Stimulated activated CD4-positive, alpha-beta T cell treated with anti-CD3 and anti-CD28 coated beads, Interleukin-2, amount 100 ng/mL, for 4 hours (primary cell): ENCODE measurements at places on chromosomes 2 and 18.

GRCh38 chr2:47079515-47080412 is 75.3 kb downstream of the STPG4 start:
- no peak for DNase-seq

DNA sequence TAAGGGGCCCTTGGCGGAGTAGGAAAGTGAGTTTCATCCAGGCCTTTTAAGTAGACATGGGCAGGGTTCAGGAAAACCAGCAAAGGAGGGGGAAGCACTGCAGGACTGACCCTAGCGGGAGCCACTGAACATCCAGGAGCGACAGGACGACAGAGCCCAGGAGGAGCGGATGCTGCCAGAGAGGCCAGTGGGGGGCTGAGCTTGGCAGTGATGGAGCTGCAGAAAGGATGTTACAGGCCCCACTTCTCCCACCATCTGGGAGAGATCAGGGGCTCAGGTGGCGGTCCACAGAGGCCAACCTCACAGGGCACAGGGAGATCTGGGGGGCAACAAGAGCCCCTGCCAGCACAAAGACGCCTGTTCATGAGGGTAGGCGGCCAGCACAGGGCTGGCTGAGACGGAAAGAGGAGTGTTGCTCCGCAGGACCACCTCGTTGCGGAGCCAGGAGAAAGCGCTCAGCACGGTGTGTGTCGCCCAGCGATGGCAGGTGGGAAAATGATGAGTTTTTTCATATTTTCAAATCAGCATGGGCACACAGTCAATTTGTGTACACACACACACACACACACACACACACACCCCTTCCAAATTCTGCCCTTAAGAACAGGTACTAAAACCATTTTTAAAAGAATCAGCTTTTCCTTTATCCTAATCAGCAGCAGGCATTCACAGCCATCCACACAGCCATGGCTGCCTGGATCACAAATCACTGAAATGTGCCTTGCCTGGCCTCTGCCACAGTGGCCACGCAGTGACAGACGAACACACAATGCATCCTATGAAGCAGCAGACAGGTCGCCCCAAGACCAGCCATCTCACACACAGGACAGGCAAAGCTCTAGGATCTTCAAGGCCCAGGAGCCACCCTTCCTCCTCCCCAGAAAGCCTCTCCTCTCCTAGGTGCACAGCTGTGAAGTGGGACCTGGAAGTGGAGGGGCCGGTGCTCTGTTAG is 63.2 kb downstream of the NDUFA10 start:
- DNase-seq: no peak

- no peak for DNase-seq
Measured at GRCh38 chr18:51645607-51646006, 448.1 kb upstream of the MEX3C start.

- no peak for DNase-seq
Measured at GRCh38 chr18:38747153-38747552, 1181.6 kb upstream of the CELF4 start.

GRCh38 chr2:128444121-128444771 is 125.6 kb upstream of the HS6ST1 start:
- no peak for DNase-seq

- no peak for DNase-seq
Measured at GRCh38 chr2:133400411-133400810, 167.9 kb downstream of the NCKAP5 start.

GRCh38 chr2:175039490-175039889 is 34.3 kb upstream of the CHN1 start:
- DNase-seq: no peak

DNA sequence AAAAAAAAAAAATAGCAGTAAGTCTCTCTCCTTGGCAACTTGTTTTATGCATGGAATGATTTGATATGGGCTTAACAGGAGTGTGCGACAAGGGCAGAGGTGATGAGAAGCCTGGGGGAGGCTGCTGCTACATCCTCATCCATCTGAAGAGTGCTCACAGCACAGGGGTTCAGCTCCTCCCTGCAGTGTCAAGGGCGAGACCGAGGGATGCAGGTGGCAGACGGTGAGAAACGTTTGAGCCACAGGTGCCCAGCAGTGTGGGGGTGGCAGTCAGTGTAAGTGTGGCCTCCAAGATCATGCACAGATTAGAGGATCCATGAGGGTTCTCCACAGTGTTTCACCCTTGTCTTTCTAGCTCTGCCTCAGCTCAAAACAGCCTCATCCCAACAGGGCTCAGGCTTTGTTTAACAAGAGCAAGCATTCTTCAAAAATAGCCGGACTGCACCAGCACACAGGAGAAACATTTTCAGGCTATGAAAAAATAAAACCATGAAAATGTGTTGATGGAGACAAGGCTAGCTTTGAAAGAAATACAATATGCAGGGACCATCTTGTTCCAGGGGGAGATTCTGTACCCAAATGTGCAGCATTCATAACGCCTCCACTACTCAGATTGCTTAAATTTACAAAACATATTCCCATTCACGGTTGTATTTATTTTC is 324.5 kb upstream of the MYT1L start:
- no peak for DNase-seq

- DNase-seq: no peak
Measured at GRCh38 chr2:51350100-51350499, 318.2 kb upstream of the NRXN1 start.

GRCh38 chr2:101328474-101329007 is 20.0 kb upstream of the RNF149 start:
- DNase-seq: no peak

DNA sequence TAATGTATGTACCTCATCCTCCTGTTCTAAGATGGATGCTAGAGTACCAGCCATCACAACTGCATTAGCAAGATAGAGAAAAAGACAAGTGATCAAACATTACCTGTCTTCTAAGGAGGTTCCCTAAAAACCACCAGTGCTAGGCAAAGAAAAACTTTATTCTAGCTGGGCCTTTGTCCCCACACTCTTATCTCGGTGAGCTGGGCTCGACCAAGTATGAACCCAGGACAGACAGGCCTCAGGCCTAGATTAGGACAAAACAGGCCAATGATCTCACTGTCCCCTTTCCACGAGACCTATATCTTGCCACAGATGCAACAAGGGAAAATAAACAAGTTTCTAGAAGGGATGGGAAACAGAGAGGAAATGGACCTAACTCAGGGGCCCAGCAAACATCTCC is 127.6 kb upstream of the PKDCC start:
- DNase-seq: no peak

DNA sequence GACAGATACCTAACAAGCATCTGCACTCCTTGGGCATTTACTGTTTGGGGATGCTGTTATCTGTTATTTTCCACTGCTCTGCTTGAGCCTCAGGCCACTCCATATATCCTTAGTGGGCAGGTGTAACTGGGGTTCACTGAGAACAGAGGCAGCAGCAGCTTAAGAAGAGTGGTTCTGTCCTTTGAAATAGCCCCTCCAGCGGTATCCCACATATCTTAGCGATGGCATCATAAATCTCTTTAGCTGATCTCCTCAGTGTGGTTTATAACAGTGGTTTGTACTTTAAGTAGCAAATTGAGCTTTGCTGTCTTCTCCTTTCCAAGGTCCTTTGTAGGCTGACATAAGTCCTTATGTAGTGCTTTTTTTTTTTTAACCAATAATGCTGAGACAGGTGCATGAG is 79.7 kb upstream of the RPRM start:
- no peak for DNase-seq

- no peak for DNase-seq
Measured at GRCh38 chr2:121210691-121211090, 74.3 kb downstream of the TFCP2L1 start.

DNA sequence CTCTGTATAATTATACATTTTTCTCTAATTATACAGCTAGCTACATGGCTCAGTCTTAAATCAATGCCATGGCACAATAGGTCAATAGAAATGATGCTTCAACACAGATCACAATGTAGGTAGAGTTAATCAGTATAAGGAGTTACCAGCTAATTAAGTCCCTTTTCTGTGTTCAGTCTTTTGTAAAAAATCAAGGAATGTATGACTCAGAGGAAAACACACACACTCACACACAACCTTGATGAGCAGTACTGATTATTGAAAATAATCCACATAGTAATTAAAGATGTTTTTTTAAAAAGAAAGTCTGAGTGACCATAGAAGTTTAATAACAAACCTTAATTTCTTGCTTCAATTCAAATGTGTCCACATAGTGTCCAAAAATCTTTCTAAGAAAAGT is 691.3 kb downstream of the LRP1B start:
- DNase-seq: no peak

- DNase-seq: no peak
Measured at GRCh38 chr2:111201214-111201613, 80.5 kb downstream of the BCL2L11 start.

DNA sequence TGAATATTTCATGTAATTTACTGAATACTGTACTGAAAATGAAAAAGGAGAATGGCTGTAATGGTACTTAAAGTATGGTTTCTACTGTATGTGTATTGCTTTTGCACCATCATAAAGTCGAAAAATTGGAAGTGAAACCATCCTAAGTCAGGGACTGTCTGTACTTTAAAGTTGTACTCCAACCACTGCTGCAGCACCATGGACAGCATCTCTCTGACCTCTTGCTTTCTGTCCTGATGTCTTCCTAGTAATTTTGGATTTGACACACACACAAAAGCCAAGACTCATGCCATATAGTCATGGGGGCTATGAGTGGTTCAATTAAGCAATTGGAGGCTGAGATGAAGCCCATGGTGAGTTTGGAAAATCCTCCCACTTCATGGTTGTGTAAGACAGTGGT is 256.3 kb upstream of the PKDCC start:
- no peak for DNase-seq

GRCh38 chr2:27356056-27356381 is 545 bp downstream of the GTF3C2 start:
- DNase-seq: no peak

- DNase-seq: no peak
Measured at GRCh38 chr2:139613264-139613663, 833.1 kb upstream of the NXPH2 start.

DNA sequence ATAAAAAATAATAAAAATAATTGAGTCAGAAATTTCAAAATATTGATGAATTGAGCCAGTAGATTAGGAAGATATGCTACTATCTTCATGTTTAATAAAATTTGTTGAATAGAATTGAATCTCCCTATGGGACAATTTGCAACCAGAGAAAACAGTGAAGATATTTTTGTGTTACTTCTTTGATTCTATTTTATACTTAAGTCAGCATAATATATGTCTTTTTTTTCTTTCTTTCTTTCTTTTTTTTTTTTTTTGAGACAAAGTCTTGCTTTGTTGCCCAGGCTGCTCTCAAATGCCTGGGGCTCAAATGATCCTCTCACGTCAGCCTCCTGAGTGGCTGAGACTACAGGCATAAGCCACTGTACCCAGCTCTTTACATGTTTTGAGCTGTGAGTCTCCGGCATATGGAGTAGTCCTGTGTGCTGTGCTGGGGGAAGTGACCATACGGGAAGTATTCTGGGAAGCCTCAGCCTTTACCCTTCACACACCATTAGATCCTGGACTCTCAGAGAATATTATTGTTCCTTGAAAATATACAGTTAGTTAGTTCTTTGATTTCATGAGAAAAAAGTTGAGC is 13.8 kb upstream of the IAH1 start:
- no peak for DNase-seq

GRCh38 chr2:217667512-217667911 is 335.3 kb downstream of the TNS1 start:
- DNase-seq: no peak

DNA sequence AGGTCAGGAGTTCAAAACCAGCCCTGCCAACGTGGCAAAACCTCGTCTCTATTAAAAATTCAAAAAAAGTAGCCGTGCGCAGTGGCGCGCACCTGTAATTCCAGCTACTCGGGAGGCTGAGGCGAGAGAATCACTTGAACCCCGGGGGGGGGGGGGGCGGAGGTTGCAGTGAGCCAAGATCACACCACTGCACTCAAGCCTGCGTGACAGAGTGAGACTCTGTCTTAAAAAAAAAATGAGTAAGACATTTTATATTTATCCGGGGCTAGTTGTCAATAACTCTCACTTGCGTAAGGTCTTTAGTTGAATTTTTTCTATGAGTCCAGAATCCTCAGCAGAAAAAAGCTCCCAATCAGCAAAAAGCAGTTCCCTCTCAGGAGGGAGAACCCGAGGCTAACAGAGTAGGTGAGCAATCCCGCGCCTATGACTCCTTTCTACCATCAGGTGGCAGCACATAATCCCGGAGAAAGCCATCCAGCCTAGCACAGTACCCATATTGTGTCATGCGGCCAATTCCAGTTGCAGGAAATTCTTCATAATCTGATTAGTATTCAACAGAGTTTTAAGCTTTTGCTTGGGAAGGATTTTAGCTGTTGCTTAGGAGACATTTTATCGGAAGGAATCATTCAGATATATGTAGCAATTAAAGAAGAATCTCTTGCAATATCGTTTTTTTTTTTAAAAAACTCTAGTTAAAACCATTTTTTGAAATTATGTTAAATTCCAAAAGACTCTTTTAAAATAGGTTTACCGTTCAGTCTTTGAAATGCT is 11.9 kb upstream of the CRYGA start:
- peak; percentile 36 for DNase-seq

GRCh38 chr18:27298214-27298804 is 113.2 kb upstream of the CHST9 start:
- no peak for DNase-seq

- no peak for DNase-seq
Measured at GRCh38 chr2:145040433-145040832, 520.5 kb upstream of the ZEB2 start.

DNA sequence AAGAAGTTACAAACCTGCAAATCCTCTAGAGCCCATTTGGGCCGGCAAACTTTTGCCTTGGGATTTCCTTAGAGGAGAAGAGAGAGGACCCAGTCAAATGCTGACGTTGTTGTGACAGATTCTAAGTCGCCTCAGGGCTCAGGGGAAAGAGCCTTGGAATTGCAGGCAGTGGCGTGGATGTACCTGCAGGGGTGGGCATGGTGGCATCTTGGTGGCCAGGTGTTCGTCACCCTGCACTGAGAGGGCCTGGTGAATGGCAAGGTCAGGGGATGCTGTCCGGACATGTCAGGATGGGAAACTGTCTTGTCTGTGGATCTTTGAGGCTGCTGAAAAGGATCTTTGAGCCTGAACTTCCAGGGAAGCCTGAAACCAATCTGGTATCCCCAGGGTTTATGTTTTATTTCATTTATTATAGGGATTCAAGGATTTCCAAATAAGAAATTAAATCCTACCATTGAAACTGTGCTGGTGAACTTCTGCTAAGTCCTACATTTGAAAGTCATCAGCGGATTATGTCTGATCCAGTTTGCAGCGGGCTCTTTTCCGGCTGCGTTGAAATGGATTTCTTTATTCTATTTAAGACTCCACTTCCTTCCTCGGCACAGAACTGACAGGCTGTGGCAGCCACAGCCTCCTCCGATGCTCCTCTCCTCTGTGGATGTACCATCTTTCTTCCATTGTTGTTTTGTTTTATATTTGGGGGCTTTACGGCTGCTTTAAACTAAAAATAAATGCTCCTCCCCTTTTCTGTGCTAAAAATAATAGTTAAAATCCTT is 207.6 kb downstream of the AGAP1 start:
- DNase-seq: no peak

DNA sequence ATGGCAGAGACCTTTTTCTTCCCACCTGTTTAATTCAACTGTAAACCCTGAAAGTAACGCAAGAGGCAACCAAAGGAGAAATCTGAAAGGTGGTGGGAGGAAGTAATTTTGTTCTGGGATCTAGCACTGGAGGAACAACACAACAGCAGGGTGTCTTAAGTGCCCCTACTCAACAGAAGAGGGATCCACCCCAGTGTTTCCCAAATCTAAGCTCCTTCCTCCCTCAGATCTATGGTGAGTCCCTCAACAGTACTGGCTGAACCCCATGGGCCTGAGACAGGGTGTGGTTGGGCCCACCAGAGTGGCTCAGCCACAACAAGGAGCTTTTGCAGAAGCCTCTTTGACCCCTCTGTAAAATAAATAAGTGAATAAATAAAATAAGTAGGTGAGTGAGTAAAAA is 790.3 kb downstream of the ERBB4 start:
- no peak for DNase-seq

GRCh38 chr2:69122271-69122670 is 109.3 kb downstream of the ANTXR1 start:
- DNase-seq: no peak
